Heart left ventricle (tissue), 16 donors: ENCODE measurements at places on chromosomes 13 and 19.
A peak's percentile ranks its signal among the peaks of the same experiment; 100 is the strongest.

DNA sequence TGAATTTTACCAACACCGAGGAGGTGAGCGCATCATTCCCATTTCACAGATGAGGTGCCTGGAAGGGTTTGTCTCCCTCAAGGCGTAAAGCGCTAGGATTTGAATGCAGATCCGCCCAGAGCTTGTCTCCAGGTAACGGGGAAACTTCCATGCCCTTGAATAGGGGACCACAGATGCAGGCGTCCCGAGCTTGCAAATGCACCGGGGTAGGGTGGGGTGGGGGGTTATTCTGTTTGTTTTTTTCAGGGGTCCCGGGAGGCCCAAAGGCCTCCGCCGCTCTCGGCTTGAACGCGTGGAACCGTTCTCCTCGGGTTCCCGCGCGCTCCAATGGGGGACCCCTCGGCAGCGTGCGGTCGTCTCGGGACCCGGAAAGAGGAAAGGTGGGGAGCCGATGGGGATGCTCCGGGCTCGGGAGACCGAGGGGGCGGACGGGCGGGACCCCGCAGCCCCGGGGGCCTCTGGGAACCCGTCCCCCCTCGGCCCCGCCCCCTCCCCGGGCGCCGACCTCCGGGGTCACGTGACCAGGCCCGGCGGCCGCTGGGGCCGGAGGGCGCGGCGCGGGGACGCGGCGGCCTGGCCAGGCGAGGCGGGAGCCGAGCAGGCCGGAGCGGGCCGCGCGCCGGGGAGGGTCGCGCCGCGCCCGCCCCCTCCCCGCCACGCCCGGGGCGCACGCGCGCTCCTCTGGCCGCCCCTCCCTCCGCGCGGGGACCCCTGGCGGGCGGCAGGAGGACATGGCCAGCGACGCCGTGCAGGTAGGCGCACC, at the start of gene PKN1:
Gene PKN1 (plus strand): TSS at position 516 of the 763 bp plus-strand sequence. CDS start 216 bp downstream, at position 732.
- peaks cover 55% of the 10 kb centered on the region for H3K4me1 ChIP-seq
- no peaks in the 10 kb centered on the region for H3K27me3 ChIP-seq
- peaks cover 16% of the 10 kb centered on the region for H3K36me3 ChIP-seq
- peak within 1 kb of the TSS; percentile 94 for H3K4me3 ChIP-seq

DNA sequence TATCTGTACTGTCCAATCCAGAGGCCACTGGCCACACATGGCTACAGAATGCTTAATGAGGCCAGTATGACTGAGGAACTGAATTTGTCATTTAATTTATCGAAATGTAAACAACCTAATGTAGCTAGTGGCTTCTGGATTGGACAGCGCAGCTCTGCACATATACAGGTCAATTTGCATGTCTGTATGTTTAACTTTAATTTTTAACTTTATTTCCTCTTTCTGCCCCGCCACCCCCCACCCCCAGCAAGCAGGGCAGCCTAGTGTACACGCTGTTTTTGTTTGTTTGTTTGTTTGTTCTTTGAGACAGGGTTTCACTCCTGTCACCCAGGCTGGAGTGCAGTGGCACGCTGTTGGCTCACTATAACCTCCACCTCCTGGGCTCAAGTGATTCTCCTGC, 15.5 kb downstream of the ZSWIM9 start:
- H3K36me3 ChIP-seq: no peaks in the 10 kb centered on the region
- no peaks in the 10 kb centered on the region for H3K4me1 ChIP-seq

- no peak overlapping the region for H3K4me3 ChIP-seq
- peaks cover 24% of the 10 kb centered on the region for H3K27me3 ChIP-seq
- H3K4me1 ChIP-seq: no peaks in the 10 kb centered on the region
- no peaks in the 10 kb centered on the region for H3K36me3 ChIP-seq
- DNase-seq: no peak
Observed at GRCh38 chr19:15812060-15812722, 3.3 kb downstream of the OR10H1 start.

- no peak overlapping the region for H3K4me3 ChIP-seq
- no peak for DNase-seq
- H3K27ac ChIP-seq: no peak overlapping the region
- H3K4me1 ChIP-seq: no peaks in the 10 kb centered on the region
Observed at GRCh38 chr13:111359237-111359915, 38.9 kb downstream of the TEX29 start.

GRCh38 chr19:39246951-39247669, 1.5 kb downstream of the IFNL4 start:
- H3K36me3 ChIP-seq: no peaks in the 10 kb centered on the region
- H3K27ac ChIP-seq: no peak overlapping the region
- DNase-seq: no peak
- H3K27me3 ChIP-seq: peaks cover 57% of the 10 kb centered on the region
- H3K4me3 ChIP-seq: no peak overlapping the region
- no peaks in the 10 kb centered on the region for H3K4me1 ChIP-seq

DNA sequence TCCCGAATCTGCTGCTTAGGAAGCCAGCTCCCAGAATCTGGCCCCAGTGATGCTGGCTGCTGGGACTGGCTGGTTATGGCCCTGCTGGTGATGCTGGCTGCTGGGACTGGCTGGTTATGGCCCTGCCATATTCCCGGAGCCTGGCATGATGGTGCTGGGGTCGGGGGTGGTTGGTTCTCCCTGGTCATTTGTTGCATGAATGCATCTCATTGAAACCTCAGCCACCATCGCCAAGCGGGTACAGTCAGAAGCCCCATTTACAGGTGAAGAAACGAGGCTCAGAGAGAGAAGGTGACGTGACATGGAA, 2.1 kb downstream of the PGLYRP1 start:
- no peaks in the 10 kb centered on the region for H3K4me1 ChIP-seq
- no peaks in the 10 kb centered on the region for H3K36me3 ChIP-seq
- DNase-seq: no peak
- no peak overlapping the region for H3K27ac ChIP-seq

GRCh38 chr19:13840305-13841085, 36.4 kb upstream of the NANOS3 start:
- H3K36me3 ChIP-seq: no peaks in the 10 kb centered on the region
- H3K4me3 ChIP-seq: peak overlapping the region; percentile 99
- DNase-seq: peak; percentile 71
- peaks cover 48% of the 10 kb centered on the region for H3K4me1 ChIP-seq
- H3K27me3 ChIP-seq: no peaks in the 10 kb centered on the region
- peak overlapping the region; percentile 99 for H3K27ac ChIP-seq

DNA sequence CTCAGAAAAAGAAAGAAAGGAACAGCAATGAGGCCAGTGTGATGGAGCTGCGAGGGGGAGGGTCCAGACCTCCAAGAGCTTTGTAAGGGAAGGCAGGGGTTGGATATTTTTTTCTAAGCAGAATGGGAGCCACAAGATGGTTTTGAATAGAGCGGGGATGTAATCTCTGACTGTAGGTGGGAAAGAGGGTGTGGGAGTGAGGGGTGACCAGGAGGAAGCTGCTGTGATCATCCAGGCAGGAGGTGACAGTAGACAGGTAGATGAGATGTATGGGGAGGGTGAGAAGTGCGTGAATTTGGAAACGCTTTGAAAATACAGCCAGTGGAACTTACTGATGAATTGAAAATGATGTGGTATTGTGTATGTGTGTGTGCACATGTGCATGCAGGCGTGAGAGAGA, 7.4 kb downstream of the IFNL2 start:
- no peak overlapping the region for H3K27ac ChIP-seq
- no peaks in the 10 kb centered on the region for H3K27me3 ChIP-seq
- DNase-seq: no peak
- no peak overlapping the region for H3K4me3 ChIP-seq
- no peaks in the 10 kb centered on the region for H3K4me1 ChIP-seq
- H3K36me3 ChIP-seq: no peaks in the 10 kb centered on the region

GRCh38 chr13:100491164-100491842, 97.3 kb downstream of the GGACT start:
- DNase-seq: no peak
- no peaks in the 10 kb centered on the region for H3K4me1 ChIP-seq
- peak overlapping the region; percentile 26 for H3K27ac ChIP-seq
- H3K36me3 ChIP-seq: no peaks in the 10 kb centered on the region

DNA sequence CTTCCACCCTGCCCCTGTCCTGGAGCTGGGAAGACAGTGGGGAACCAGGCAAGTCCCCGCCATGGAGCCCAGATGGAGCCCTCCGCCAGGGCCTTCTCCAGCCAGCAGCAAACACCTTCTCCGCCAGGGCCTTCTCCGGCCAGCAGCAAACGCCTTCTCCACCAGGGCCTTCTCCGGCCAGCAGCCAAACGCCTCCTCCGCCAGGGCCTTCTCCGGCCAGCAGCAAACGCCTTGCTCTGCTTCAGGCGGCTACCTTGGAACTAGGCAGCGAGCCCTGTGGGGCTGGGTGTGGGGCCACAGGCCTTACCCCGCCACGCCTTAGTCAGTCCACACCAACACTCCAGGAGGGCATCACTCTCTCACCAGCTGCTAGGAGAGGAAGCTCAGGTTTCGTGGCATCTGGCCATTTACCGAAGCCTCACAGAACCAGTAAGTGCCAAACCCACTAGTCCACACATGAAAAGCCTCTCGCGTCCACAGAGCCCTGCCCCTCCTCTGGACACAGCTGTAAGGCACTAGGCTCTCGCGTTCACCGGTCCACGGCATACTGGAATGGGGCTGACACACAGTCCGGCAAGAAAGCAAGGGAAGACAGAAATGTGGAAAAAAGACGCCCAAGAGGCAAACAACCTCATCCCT, 41.0 kb downstream of the MLLT1 start:
- peak overlapping the region; percentile 71 for H3K27ac ChIP-seq
- H3K4me1 ChIP-seq: peaks cover 67% of the 10 kb centered on the region
- H3K27me3 ChIP-seq: no peaks in the 10 kb centered on the region
- H3K4me3 ChIP-seq: peak overlapping the region; percentile 5

- no peak overlapping the region for H3K27ac ChIP-seq
- H3K27me3 ChIP-seq: no peaks in the 10 kb centered on the region
- H3K36me3 ChIP-seq: no peaks in the 10 kb centered on the region
- H3K4me3 ChIP-seq: no peak overlapping the region
Observed at GRCh38 chr13:27667946-27668345, 46.3 kb downstream of the POLR1D start.

DNA sequence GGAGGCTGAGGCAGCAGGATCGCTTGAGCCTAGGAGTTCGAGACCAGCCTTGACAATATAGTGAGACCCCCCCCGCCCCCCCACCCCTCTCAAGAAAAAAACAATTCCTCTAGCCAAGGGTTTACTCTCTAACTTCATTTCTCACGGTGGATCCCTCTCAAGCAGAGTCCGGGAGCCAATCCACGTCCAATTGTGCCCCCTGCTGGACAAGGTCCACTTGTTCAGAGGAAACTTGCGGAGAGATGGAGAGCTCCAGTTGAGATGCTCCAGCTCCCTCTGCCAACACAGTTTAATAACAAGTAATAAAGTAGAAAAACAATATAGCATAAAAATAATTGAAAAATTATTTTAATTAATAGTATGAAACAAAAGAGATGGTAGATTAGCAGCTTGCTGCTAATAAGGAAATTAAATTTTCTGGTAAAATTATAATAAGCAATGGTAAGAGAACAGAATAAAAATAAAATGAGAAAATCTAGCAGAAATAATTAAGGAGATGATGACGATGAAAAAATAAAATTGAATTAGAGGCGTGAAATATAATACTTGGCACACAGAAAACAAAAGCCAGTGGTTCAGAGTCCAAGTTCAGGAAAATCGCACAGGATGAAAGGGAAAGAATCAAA, 14.5 kb upstream of the SIGLEC14 start:
- H3K36me3 ChIP-seq: no peaks in the 10 kb centered on the region
- DNase-seq: peak; percentile 74
- H3K4me1 ChIP-seq: no peaks in the 10 kb centered on the region
- H3K27me3 ChIP-seq: peaks cover 8% of the 10 kb centered on the region
- no peak overlapping the region for H3K4me3 ChIP-seq

DNA sequence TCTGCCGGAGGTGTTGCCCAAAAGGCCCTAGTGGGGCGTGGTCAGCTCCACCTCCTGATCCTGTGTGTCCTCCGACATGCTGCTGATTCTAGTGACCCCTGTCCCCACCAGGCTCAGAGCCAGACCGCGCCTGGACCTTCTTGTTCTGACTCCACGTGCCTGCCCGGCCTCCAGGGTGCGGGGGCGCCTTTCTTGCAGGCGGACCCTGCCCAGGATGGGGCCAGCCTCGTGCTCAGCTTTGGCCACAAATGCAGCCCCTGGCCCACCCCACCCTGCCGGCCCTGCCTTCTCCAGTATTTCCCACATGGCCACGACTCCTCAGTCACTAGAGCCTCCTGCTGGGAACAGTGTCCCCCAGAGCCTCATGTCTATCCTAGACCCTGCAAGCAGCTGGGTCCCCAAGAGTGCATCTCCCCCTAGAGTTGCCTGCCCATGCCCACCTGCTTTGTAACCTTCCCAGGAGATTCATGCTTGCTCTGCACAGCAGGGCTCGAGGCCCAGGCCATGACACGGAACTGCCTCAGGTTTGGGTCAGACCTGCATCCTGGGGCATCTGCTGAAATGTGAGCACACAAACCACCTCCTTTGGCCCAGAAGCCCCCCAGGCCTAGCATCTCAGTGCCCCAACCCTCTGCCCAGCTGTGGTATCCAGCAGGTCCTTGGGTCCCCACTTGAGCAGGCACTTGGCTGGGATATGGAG, 27.0 kb downstream of the TMEM161A start:
- peaks cover 9% of the 10 kb centered on the region for H3K36me3 ChIP-seq
- H3K27ac ChIP-seq: no peak overlapping the region
- no peak overlapping the region for H3K4me3 ChIP-seq
- H3K4me1 ChIP-seq: peaks cover 8% of the 10 kb centered on the region

DNA sequence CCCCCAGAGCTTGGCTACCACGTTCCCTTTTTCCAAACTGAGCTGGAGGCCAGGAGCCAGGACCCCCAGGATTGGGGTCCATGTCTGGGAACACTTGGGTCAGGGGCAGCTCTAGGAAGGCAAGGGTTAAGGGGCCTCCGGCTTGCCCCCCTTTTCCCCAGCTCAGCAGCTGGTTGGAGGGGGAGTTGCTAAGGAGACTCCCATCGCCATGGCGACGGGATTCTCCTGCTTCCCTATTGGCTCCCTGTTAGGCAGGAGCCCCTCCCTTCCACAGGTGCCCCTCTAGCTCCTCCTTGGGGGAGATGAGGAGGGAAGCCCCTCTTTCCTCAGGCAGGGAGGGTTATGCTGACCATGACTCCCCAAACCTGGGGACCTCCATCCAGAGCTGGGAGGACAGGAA, 33.9 kb downstream of the PDE4A start:
- H3K4me1 ChIP-seq: no peaks in the 10 kb centered on the region
- no peak overlapping the region for H3K4me3 ChIP-seq
- no peak for DNase-seq
- H3K27me3 ChIP-seq: no peaks in the 10 kb centered on the region

DNA sequence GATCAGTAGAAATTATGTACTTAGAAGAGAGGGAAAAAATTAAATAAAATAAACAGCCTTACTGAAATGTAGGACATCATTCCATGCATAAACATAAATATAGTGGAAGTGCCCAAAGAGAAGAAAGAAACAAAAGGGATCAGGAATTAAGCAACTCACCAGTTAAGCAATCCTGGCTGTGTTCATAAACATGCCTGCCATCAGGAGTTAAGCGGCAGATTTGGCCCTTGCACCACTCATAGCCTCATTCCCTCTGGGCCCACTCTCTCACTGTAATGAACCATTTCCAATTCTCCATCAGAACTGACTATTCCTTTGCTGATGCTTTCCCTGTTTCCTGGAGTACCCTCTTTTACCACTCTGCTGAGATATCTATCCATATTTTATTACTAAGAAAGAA, 281.4 kb downstream of the LHFPL6 start:
- peaks cover 14% of the 10 kb centered on the region for H3K4me1 ChIP-seq
- H3K4me3 ChIP-seq: no peak overlapping the region
- H3K36me3 ChIP-seq: no peaks in the 10 kb centered on the region
- H3K27ac ChIP-seq: no peak overlapping the region

GRCh38 chr13:27919934-27920676, at the start of gene PDX1:
Gene PDX1, plus strand, starts transcription at chr13:27920000. Its CDS starts 139 bp downstream, at chr13:27920139.
- H3K4me3 ChIP-seq: peak within 1 kb of the TSS; percentile 28
- DNase-seq: no peak
- H3K36me3 ChIP-seq: no peaks in the 10 kb centered on the region
- no peak within 1 kb of the TSS for H3K27ac ChIP-seq
- peaks cover 53% of the 10 kb centered on the region for H3K4me1 ChIP-seq
- peaks cover 100% of the 10 kb centered on the region for H3K27me3 ChIP-seq

GRCh38 chr19:50555450-50556281, 12.6 kb downstream of the LRRC4B start:
- H3K27ac ChIP-seq: no peak overlapping the region
- H3K4me3 ChIP-seq: peak overlapping the region; percentile 56
- DNase-seq: no peak
- peaks cover 59% of the 10 kb centered on the region for H3K27me3 ChIP-seq
